ENCODE measurements at places on chromosomes 7 and 10.

DNA sequence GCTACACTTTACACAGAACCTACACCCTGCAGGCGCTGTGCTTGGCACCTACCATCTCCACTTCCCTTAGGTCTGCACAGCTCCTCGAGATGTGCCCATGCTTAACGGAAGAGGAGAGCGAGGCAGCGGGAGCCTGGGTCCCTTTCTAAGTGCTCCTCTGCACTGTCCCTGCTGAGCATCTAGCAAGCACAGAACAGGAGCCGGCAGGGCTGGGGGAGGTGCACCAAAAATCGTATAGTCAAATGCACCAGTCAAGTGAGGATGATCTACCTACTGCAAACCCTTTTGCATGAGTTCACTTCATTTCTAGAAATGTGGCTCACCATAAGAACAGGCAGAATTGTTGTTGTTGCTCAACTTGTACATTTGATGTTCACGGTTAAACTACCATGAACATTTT lies 267.7 kb downstream of the TNS3 start:
- no peak for DNase-seq

- DNase-seq: no peak
These were observed 61.2 kb downstream of the LRGUK start for GRCh38 chr7:134188311-134188710.

GRCh38 chr10:122054048-122055025 lies 65.4 kb downstream of the TACC2 start:
- no peak for DNase-seq

GRCh38 chr7:92133737-92134270 lies 473 bp downstream of the CYP51A1 start:
- DNase-seq: peak; percentile 80

DNA sequence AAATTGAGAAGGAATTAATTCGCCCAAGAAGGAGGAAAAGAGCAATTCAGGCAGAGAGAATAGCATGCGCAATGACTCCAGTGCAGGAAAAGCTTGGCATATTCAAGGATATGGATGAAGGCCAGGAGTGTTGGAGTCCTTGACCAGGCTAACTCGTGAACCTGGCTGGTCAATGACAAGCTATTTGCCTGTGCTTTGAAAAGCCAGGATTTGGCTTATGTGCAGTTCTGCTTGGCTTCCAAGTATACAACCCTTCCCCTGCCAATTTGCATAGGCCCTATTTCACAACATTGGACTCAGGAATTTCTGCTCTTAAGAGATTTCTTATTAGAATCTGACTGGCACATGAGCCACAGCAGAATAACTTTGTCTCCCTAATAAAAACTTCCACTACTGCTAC lies 72.3 kb upstream of the SP8 start:
- no peak for DNase-seq

GRCh38 chr10:93211991-93212390 lies 138.3 kb downstream of the CYP26A1 start:
- no peak for DNase-seq

DNA sequence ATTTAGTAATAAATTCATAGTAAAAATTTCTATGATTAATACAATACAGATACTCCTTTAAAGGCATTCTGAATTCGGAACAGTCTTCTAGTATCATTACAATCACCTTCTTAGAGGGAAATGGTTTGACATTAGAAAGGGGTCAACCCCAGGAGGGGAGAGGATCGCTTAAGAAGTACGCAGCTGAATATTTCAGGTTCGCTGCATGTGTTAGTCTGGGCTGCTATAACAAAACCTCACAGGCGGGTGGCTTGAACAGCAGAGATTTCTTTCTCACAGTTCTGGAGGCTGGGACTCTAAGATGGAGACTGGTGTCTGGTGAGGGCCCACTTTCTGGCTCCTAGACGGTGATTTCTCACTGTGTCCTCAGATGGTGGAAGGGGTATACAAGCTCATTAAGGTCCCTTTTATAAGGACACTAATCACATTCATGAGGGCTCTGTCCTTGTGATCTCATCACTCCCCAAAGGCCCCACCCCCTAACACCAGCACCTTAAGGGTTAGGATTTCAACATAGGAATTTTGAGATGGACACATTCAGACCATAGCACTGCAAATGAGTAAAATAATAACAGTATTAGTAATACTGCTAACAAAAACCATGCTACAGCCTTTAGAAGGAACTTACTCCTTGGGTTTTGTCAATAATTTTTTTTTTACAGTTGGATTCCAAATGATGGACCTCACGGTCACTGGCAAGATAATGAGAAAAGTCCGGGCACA lies 34.0 kb downstream of the GNA12 start:
- no peak for DNase-seq

- no peak for DNase-seq
These were observed 21.4 kb downstream of the LAT2 start for GRCh38 chr7:74231232-74231590.

- no peak for DNase-seq
These were observed 383.0 kb upstream of the SEMA3C start for GRCh38 chr7:81301815-81302214.
